WERI-Rb-1 (cell line): ENCODE measurements at places on chromosomes 6 and 20.

GRCh38 chr6:24273096-24273870, 84.6 kb downstream of the DCDC2 start:
- DNase-seq = no peak

GRCh38 chr6:29797135-29797534, 30.5 kb upstream of the HLA-G start:
- DNase-seq = peak; percentile 40

DNA sequence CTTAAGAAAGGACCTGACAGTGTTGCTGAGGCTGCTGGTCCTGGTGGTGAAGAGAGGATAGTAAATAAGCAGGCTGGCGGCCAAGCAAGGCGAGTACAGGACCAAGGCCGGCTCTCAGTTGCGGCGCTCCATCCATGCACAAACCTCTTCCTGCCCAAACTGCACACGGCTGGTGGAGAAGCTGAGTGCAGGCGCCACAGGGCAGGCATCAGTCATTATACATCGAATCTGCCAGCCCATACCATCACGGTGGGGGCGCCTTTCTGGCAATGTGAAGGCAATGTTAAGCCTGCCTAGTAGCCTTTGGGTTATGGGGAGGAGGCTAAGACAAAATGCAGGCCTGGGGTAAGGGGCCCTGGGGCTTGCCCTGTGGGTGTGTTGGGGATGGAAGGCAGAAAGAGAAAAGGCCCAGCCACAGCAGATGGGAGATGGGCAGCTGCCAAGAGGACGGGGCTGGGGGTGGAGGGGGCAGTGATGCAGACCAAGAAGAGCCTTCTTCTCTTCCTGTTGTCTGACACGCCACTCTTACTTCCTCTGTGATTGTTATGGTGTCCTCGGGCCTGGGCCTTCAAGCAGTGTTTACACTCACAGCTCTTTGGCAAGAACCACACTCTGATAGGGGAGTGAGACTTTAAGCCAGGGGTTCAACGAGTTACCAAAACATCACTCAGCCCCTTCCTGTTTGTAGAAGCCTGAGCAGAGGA, 20.3 kb upstream of the KCNK16 start:
- no peak for DNase-seq

- no peak for DNase-seq
Measured at GRCh38 chr6:37987018-37987417, 167.5 kb downstream of the ZFAND3 start.

DNA sequence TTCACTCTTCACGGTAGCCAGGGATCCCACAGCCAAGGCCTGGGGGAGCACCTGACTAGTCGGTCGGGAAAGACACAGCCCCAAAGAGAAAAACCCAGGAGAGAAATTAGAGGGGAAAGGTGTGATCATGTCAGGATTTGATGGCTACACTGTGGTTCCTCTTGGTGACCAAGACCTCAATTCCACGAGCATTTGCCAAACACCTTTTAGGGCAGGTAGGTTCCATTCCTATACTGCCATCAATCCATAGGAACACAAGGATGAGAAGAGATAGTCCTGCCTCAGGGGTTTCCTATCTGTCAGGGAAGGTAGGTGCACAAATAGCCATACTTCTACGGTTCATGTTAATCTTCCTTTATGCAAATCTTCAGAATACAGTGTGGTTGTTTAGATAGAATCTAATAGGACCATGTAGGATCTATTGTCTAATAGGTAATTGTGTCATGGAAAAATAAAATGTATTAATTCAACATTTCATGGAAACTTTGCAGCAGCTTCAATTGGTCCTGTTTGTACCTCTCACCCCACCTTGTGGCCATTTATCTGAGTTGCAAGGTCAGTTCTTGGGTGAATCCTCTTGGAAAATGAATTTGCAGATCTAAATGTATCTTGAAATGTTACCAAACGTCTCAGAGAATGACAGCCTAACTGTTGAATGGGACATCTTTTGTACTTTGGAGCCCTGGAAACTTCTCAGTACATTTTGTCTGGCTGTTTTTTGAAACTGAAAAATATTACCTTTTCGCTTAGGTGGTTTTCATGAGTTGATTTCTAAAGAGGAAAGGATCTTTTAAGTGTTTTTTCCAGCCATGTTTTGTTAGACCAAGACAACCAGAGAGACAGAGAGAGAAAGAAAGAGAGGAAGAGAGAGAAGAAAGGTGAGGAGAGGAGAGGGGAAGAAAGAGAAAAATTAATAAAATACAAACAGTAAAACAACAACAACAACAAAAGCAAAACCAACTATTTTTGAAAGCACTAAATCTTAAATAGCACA, 33.7 kb upstream of the IYD start:
- peak; percentile 51 for DNase-seq

DNA sequence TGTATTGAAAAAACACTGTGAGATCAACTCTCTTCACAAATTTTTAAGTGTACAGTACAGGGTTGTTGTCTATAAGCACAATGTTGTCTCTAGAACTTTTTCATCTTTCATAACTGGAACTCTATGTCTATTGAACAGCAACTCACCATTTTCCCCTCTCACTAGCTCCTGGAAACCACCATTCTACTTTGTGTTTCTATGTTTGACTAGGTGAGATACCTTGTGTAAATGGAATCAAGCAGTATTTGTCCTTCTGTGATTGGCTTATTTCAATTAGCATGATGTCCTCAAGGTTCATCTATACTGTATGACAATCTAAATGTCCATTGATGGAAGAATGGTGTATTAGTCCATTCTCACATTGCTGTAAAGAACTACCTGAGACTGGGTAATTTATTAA, 210.1 kb upstream of the FUT9 start:
- no peak for DNase-seq

GRCh38 chr20:33130568-33131061, 37.3 kb upstream of the BPIFA2 start:
- DNase-seq = no peak

- no peak for DNase-seq
Measured at GRCh38 chr20:51460569-51461265, 81.8 kb downstream of the NFATC2 start.
